Retina (tissue), 1 donor: ENCODE measurements at places on chromosomes 5 and 9.

- DNase-seq: peak; percentile 65
Measured at GRCh38 chr9:85425153-85425611, 316.6 kb downstream of the AGTPBP1 start.

DNA sequence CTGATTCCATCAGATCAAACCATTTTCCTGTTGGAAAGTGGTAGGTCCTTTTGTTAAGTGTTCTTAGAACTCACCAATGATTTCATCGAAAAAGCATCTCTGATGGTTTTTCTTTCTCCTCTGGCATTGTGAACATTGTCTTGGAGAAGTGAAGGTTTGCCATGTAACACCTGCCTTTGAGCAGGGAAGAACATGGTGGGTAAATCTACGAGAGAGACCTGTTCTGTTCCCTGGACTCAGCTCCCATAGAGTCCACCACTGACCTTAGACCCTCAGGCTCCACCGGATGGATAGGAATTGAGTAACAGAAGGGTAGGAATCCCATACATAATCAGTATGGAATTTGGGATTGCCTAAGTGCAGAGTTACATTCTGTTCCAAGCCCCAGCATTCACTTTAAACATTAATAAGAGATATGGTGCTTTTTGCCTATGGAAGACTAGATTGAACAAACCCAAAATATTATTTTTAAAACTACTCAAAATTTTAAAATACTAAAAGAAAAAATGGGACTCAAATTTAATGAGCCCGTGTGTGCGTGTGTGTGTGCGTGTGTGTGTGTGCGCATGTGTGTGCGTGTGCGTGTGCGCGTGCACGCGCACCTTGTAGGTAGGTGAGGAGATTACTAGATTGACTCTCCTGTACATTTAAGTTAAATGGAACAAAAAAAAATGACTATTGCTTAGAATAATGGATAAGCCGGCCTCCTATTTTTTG lies 92.0 kb downstream of the C9orf152 start:
- no peak for DNase-seq

GRCh38 chr9:95937131-95937530 lies 61.6 kb downstream of the ERCC6L2 start:
- DNase-seq: no peak

- DNase-seq: no peak
Measured at GRCh38 chr9:38091310-38092199, 22.5 kb upstream of the SHB start.

GRCh38 chr5:41349846-41350245 lies 136.5 kb upstream of the C6 start:
- DNase-seq: no peak

- no peak for DNase-seq
Measured at GRCh38 chr9:38057416-38058195, 11.4 kb downstream of the SHB start.

GRCh38 chr5:74332006-74332405 lies 308.5 kb downstream of the ENC1 start:
- no peak for DNase-seq

DNA sequence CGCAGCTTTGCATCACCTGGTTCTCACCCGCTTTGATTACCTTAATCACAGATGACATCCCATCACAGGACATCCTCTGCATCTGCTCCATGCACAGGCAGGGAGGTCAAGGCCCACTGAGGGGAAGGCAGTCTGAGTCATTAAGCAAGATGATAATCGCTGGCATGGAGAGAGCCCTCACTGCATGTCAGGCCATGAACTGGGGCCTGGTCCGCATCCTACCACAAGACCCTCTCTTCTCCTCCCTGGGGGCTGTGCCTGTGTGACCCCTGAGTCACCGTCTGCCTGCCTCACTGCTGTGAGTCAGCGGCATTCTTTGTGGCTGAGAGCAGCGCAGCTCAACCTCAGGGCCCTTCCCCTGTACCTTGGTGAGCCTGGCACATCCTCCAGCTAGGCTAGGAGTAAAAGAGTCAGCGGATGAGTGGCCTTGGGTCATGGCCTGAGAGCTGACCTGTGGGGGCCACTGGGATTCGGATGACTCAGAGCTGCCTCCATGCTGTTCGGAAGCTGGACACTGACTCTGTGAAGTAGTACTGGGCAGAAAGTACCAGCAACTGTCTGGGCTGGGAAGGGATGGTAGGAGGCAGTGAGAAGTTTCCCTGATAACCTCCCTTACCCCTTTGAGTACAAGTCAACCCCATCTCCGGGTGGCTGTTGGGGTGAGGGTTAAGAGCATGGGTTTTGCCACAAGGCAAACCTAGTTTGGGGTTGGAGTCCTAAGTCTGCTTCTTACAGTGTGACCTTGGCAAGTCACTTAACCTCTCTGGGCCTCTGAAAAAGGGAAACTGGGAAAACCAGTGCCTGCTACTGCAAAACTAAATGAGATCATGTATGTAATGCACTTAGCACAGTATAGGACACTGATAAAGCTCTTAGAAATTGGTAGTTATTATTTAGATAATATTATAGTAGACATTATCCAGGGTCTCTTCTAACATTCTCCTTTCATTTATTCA lies 14.6 kb upstream of the ARSI start:
- DNase-seq: no peak

DNA sequence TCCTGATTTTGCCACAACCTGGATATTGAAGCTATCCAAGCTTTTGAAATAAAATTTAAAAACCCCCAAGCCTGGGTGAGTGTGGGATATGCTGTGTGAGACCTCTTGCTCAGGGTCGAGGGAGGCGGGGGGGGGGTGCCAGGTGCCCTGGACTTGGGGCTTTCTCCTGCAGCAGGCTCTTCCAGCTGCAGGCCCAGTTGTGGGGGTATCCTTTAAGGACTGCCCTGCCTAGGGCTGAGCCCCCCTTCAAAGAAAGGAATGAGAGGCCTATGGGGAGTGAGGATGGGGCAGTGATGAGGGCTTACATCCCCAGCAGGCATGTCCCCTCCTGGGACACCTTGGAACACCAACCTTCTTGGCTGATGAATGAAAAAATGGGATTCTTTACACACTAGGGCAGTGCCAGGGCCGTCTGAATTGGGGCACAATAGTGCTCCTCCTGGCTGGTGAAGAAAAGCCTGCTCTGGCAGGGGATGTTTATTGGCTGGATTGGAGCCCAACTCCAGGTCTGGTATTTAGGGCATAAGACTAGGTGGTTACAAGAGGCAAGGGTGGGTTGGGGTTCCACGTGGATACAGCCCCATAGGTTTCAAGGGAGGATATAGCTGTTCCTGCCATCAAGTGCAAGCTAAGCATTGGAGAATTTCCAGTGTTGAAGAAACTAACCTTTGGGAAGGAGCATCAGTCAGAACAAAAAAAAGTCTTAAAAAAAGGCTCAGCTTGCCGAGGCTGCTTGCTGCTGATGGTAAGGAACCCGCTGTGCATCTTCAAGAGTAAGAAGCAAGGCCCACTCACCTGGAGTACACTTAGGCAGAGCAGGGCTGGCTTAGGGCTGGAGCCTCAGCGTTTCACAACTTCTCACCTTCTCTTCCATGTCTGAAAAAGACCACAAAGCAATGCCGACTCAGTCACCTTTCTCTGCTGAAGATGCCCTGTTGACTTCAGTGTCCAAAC lies 7.0 kb downstream of the HNRNPAB start:
- no peak for DNase-seq

GRCh38 chr5:136522217-136522956 lies 157.0 kb upstream of the TRPC7 start:
- DNase-seq: no peak

GRCh38 chr9:127138444-127138843 lies 16.0 kb upstream of the ANGPTL2 start:
- no peak for DNase-seq

GRCh38 chr5:74623748-74624408 lies 16.6 kb downstream of the ENC1 start:
- DNase-seq: peak; percentile 1

- no peak for DNase-seq
Measured at GRCh38 chr5:42876375-42876844, 64.7 kb upstream of the SELENOP start.

DNA sequence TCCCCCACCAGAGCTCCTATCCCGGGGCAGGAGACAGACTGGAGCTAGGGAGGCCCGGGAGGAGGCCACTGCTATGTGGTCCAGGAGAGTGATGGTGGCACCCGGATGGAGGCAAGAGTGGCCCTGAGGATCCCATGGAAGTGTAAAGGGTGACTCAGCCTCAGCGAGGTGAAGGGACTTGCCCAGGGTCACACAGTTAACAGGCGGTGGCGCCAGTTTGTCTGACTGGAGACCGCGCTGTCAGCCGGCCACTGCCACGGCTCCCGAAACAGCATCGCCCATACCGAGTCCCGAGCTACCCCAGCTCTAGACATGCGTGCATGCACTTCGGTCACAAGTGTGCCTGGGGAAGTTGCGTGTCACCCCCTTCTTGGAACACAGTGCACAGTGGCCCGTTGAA lies 165.9 kb downstream of the GAPVD1 start:
- no peak for DNase-seq

- DNase-seq: no peak
Measured at GRCh38 chr9:12819436-12820185, 44.8 kb downstream of the LURAP1L start.

- DNase-seq: no peak
Measured at GRCh38 chr5:119476341-119476740, 24.0 kb downstream of the HSD17B4 start.

DNA sequence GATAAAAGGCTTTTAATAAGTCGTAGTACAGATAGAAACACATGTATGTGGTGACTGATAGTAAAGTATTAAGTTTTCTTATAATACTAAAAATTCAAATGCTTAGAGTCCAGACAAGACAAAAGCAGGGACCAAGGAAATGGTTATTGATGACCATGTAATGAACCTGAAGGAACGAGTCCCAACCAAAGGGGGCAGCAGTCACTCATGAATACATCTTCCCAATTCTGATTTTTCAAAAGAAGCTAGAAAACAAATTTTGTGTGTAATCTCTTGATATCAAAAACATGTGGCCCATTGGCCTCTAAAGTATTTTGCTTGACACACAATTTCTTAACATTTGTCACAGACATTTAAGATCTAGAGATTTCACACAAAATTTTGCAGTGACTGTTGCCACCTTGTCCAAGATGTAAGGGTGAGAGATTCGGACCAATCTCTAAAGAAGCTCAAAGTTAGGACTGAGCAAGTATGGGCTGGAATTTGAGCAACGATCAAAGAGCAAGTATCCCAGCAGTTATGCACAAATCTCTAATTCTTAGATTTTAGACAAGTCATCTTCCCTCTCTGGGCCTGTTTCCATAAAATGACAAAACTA lies 66.8 kb downstream of the ARL15 start:
- peak; percentile 20 for DNase-seq

DNA sequence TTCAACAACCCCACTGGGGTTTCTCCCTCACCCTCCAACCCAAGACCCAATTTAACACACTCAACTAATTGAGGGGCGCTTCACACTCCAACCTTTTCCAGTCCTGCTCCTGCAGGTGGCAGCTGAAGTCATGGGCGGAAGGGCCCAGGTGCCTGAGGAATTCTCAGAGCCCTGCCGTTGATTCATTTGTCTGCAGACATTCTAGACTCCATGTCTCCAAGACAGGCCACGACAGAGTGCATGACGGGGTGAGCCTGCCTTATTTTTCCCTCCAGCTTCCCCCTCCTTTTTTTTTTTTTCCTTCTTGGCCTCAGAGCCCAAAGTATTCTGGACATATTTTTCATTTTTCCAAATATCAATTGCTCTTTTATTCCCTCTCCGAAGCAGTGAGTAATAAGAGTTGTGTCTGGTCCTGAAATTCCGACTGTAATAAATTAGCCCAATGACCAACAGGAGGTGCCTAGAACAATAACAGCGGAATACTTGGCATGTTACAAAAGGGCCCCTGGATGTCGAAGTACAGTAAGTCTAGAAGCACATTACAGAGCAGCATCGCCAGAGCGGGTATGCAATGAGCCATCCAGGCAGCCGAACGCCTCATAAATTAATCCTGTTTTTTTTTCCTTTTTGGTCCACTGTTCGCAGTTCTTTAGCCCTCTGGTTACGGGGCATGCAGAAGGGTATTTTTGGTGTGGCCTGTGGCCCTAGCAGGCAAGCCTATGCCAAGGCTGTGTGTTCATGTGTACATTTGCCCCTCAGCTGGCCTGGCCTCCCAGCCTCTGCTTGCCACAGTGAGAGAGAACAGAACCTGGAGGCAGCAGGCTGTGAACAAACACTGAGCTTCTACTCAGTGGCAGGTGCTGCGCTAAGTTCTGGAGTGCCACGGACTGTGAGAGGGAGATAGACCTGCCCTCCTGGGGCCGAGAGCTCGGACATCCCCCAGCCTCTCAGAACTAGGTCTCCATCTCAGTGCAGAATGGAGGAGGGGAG lies 8.6 kb upstream of the SMIM23 start:
- DNase-seq: no peak

GRCh38 chr5:14954616-14955343 lies 83.2 kb upstream of the ANKH start:
- no peak for DNase-seq

DNA sequence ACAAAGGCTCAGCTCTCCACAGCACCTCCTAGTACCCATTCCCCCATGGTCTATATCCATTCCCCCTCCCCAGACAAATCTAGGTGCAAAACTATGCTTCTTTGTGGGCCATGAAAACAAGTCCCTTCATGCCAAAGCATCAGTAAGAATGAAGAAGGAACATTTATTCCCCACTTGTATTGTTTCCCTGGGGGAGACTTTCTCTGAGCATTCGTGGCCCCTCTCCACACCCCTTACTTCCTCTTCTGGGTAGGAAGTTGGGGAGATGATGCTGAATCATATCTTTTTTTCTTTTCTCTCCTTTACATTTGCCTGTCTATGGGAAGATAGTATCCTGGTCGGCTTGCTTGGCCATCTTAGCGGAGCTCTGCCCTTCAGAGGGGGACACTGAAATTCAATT lies 246.8 kb downstream of the NSG2 start:
- DNase-seq: no peak

DNA sequence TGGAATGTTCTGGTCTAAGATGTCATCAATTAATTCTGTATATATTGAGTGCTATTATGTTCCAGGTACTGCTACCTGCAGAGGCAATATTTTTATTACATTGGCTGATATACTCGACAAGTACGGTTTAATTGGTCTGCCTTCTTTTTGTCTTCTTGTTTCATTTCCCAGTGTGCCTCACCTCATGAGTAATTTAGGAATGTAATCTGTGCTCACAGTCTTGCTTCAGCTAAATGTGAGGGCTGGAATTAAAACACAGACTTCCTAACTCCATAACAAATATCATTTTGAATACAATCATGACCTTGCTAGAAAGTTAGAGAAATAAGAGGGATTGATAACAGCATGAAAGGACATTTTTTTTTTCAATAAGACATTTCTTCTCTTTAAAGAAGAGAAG lies 20.1 kb upstream of the SPINK5 start:
- DNase-seq: no peak

- no peak for DNase-seq
Measured at GRCh38 chr9:87342743-87343142, 154.9 kb upstream of the DAPK1 start.

GRCh38 chr9:69204849-69205248 lies 30.8 kb downstream of the TJP2 start:
- DNase-seq: no peak

- DNase-seq: no peak
Measured at GRCh38 chr5:87120518-87121303, 147.0 kb upstream of the RASA1 start.

- no peak for DNase-seq
Measured at GRCh38 chr5:14773588-14773987, 98.0 kb downstream of the ANKH start.

GRCh38 chr5:104385906-104386305 lies 823.3 kb upstream of the NUDT12 start:
- no peak for DNase-seq

GRCh38 chr5:59036274-59036961 lies 453.5 kb downstream of the RAB3C start:
- no peak for DNase-seq
